ENCODE measurements at places on chromosomes 7 and 10.

GRCh38 chr10:51878695-51879094, 179.3 kb upstream of the CSTF2T start:
- DNase-seq, result no peak

DNA sequence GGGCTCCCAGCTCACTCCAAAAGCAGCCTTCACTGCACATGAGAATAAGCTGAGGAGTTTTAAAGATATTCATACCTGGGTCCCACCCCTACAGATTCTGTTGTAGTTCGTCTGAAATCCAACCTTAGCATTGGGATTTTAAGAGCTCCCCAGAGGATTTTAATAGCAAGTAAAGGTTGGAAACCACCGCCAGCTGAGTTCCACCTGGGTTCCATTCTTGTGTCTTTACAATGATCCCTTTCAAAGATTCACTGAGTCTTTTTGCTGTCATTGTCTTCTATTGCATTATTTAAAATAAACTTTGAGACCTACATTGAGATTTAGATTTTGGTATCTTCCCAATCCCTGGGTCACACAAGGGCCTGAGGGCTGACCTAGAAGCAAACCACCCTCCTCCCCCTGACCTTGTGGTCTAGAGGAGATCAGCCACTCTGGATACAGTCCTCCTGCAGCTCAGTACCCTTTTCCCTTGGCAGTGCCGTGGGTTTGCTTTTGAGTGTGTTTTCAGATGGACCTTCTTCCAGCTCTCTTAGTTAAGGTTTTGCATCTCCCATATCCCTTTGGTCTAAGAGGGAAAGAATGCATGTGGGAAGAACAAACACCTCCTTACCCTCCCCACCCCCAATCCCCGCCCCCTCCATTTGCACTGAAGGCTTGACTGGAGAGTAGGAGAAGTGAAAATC, 22.6 kb upstream of the SIRT1 start:
- DNase-seq, result no peak

GRCh38 chr10:86523348-86523747, 1.8 kb upstream of the WAPL start:
- no peak for DNase-seq

- no peak for DNase-seq
These were observed 6.4 kb downstream of the KNDC1 start for GRCh38 chr10:133166504-133166827.

DNA sequence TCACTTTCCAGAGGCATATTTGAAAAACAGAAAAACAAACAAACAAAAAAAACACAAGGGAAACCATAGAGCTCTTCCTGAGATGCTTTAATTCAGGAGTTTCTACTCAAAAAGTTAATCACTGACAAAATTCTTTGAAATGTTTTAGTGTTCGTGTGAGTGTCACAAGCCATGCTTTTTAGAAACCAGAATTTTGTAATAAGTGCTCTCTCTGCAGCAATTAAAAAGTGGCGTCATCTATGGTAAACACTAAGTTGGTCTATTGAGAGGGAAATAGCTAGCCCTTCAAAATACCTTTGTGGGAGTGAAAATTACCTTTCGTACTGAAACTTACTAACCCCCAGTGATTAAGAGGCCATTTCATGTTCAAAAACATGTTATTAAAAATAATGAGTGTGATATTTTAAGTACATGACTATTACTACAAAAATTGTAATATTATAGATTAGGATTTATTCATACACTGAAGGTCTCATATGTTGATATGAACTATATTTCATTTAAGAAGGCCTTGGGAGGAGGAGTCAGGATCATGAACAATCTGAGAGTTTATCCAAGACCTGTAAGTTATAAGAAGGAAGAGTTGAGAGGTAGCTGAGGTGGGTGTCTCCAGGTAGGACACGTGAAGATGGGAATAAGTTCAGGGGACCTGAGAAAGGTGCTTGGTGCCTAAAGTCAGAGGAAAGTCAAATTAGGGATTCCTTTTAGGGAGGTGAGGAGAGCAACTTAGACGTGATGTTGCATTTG, 94.6 kb downstream of the PPP1R9A start:
- no peak for DNase-seq
